ENCODE measurements at places on chromosomes 2 and 18.

GRCh38 chr18:60554967-60555366, 182.4 kb upstream of the MC4R start:
- H3K4me1 ChIP-seq = no peaks in the 10 kb centered on the region
- no peaks in the 10 kb centered on the region for H3K36me3 ChIP-seq
- H3K27ac ChIP-seq = no peak overlapping the region
- no peak for DNase-seq
- H3K4me3 ChIP-seq = no peak overlapping the region

- no peaks in the 10 kb centered on the region for H3K36me3 ChIP-seq
- no peak for DNase-seq
- H3K27me3 ChIP-seq = no peaks in the 10 kb centered on the region
- H3K4me3 ChIP-seq = no peak overlapping the region
These were observed 12.8 kb upstream of the ZNF532 start for GRCh38 chr18:58851856-58852255.

DNA sequence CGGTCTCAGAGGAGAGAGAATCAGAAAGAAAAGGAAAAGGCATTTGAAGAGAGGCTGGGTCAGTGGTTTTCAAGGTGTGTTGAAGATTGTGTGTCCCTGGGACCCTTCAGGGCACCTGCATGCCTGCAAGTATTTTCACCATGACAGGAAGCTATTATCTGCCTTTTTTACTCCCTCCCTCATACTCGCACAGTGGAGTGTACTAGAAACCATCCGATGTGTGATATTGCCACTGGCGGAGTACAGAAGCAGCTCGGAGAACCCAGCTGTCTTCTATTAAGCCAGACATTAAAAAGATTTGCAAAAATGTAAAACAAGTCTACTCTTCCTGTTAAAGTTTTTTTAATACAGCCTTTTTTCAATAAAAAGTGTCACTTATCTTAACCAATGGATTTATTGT, 33.7 kb upstream of the RFX8 start:
- H3K4me1 ChIP-seq = no peaks in the 10 kb centered on the region
- H3K27ac ChIP-seq = no peak overlapping the region
- H3K36me3 ChIP-seq = no peaks in the 10 kb centered on the region
- H3K27me3 ChIP-seq = no peaks in the 10 kb centered on the region

DNA sequence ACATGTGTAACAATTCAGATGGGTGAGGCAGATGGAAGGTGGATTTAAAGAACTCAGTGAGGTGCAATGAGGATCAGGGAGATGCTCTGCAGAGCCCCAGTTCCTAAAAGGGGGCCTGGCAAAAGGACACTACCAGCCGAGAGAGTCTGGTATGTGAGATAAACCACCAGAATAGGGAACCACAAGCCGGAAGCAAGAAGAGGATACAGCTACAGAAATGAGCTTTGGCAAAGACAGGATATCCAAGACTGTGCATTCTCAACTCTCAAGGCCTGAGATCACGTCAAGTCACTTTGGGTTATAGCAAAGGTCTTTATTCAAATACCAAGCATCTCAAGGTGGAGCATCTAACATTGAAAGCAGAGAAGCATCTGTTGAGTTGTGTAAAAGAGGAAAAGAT, 293.5 kb downstream of the ARHGAP15 start:
- H3K36me3 ChIP-seq = no peaks in the 10 kb centered on the region
- no peak overlapping the region for H3K27ac ChIP-seq
- no peaks in the 10 kb centered on the region for H3K27me3 ChIP-seq
- H3K4me1 ChIP-seq = no peaks in the 10 kb centered on the region

DNA sequence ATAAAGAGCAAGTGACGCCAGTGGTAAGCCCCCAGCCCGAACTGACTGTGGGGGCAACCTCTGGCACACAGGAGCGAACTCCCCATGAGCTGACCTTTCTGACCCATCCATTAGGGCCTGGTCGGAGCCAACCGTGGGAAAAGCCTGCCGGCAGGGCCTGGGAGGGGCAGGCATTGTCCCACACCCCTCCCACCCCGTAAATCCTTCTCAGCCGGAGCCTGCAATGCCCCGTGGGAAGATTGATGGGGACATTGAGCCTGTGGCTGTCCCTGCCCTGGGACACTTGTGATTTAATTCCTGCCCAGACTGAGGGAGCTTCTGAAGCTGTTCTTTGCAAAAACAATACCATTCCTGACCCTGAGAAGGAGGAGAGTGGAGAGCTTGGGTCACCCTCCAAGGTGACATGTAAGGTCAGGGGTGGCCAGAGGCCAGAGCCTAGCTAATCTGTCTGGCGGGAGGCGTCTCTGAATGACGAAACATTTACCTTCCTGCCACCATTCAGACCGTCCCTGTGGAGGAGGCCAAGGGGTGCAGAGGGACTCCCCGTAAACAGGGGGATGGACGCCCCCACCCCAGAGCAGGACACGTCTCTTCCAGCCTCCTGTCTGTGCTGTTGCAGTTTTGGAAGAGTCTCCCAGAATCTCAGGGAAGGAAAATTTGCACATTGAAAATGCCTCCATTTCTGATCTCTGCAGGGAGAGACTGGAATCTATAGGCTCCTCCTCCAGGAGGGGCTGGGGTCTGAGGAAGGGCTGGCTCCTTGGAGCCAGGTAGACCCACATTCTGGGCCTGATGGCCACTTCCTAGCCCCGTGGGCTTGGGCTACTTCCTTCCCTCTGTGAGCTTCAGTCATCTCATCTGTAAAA, 51.2 kb upstream of the HS6ST1 start:
- DNase-seq = no peak
- H3K4me3 ChIP-seq = no peak overlapping the region
- H3K36me3 ChIP-seq = no peaks in the 10 kb centered on the region
- H3K27ac ChIP-seq = no peak overlapping the region
- no peaks in the 10 kb centered on the region for H3K27me3 ChIP-seq
- peaks cover 8% of the 10 kb centered on the region for H3K4me1 ChIP-seq

GRCh38 chr18:71040161-71040560, 751.3 kb downstream of the SOCS6 start:
- no peak overlapping the region for H3K4me3 ChIP-seq
- no peaks in the 10 kb centered on the region for H3K4me1 ChIP-seq
- no peak overlapping the region for H3K27ac ChIP-seq
- no peaks in the 10 kb centered on the region for H3K27me3 ChIP-seq
- H3K36me3 ChIP-seq = no peaks in the 10 kb centered on the region
- DNase-seq = no peak

DNA sequence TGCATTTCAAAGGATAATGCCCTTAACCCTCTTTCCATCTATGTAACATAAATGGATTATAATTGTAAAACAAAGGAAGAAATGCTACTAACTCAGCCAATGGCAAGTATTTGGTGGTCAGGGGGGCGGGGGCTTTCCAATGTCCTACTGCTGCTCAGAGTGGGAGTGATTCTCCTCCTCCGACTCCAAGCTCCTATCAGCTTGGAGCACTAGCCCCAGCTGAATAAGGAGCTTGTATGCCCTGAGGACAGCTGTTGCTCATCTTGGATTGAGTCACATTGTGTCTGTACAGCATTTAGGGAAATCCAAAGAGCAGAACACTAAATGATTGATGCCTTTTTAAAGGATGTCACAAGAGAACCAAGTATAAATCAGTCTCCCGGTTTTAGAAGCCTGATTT, 105.6 kb upstream of the ZNF521 start:
- H3K27me3 ChIP-seq = no peaks in the 10 kb centered on the region
- no peak overlapping the region for H3K27ac ChIP-seq
- no peaks in the 10 kb centered on the region for H3K36me3 ChIP-seq
- H3K4me3 ChIP-seq = no peak overlapping the region
- no peak for DNase-seq

GRCh38 chr2:20130821-20131645, 79.6 kb upstream of the LAPTM4A start:
- H3K4me3 ChIP-seq = no peak overlapping the region
- peaks cover 36% of the 10 kb centered on the region for H3K4me1 ChIP-seq
- H3K27me3 ChIP-seq = no peaks in the 10 kb centered on the region
- no peaks in the 10 kb centered on the region for H3K36me3 ChIP-seq
- DNase-seq = no peak

DNA sequence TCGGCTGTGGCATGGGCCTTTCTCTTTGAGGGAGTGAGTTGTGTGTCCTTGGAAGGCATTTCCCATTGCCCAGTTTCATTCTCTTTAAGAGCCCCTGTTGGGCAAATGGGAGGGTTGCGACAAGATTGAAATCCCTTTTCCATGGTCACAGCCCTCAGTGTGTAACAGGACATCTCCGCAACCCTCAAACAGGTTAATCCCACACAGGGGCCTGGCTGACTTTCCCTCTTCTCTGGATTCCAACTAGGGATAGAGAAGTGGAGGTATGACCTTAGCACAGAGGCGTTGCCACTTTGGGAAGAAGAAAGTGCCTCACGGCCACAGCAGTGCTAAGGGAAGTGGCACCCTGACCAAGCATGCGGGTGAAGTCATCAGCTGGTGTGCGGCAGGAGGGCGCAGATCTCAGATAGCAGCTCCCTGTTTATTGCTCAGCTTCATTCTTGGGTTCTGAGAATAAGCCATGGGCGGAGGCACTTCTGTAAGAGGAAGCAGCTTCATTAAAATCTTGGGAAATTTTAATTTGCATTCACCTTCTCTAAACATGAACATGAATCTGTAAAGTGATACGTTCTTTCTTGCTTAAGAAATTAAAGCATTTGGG, 256.5 kb downstream of the GBX2 start:
- H3K27ac ChIP-seq = no peak overlapping the region
- H3K27me3 ChIP-seq = no peaks in the 10 kb centered on the region
- no peak overlapping the region for H3K4me3 ChIP-seq
